ENCODE measurements at places on chromosomes 13 and 19.

GRCh38 chr13:32278426-32278825 is 36.7 kb downstream of the ZAR1L start:
- DNase-seq: peak; percentile 43

GRCh38 chr13:100443998-100444328 is 144.6 kb downstream of the GGACT start:
- no peak for DNase-seq

DNA sequence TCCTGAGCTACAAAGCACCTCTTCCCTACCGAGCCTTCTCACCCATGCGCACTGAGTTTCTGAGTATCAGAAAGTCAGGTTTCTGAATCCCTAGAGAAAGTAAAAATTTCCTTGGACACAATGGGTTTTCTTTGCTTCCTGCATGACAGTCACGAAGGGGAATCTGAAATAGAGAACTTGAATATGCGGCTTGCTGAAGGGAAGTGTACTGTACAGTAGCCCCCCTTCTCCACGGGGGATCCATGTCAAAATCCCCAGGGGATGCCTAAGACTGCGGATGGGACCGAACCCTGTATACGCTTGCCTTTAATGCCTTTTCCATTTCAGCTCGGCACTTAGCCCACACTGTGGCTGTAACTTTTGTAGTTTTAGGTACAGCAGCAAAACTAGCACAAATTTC is 107.9 kb downstream of the GGACT start:
- DNase-seq: no peak

DNA sequence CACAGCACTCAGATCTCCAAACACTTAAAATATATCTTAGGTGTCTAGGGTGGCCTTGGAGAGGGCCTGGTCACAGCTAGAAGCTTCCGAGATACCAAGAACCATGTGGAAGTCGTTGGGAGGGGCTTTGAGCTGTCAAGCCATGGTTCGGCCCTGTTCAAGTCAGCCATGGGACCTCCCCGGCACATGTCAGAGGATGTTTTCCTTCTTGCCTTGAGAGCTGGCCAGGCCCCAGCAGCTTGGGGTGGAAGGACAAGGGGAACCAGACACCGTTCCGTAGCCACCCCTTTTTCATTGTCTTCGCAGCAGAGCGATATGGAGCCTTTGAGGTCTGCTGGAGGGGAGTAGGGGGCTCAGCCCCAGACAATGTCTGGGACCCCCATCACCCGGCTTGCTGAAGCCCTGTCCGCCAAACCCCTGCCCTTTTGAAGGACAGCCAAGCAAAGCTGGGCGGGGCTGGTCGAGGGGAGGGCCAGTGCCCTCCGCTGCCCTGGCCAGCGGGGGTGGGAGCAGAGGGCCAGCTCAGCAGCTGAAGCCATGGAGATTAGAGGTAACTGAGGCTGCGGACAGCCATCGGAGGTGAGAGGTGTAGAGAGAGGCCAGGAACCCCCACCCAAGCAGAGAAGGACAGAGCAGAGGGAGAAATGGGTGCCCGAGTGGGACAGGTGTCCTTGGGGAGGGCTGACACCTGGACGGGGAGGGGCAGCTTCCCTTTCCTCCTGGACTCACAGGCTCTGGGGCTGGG is 435 bp downstream of the KLK11 start:
- DNase-seq: peak; percentile 22

- no peak for DNase-seq
Measured at GRCh38 chr13:26112843-26113242, 61.0 kb upstream of the SHISA2 start.

Data from GM13976 (cell line).